T1000 (cell line): ENCODE measurements at places on chromosomes 2 and 18.

GRCh38 chr2:141707486-141707885 lies 423.3 kb downstream of the LRP1B start:
- DNase-seq, result no peak

GRCh38 chr2:164599954-164600589 lies 21.2 kb downstream of the GRB14 start:
- DNase-seq, result no peak

DNA sequence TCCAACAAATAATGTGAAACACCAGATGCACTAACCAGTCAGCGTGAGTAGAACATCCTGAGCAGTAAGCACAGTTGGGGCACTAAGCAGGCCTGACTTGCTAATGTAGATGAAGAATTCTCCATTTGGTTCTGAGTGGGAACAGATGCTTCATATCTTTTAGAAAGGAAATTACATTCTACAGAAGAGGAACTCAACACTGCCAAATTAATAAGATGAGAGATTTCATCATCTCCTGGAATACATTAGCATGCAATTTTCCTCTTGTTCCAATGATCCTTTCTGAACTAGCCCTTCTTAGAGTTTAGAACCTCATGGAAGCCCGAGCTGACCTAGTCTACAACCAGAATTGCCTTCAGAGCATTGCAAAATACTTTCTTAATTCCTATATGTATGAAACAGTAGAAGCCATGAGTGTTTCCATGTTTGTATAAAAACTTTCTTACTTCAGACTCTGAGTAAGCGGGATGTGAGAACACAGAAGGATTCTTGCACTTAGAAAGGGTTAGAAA lies 34.8 kb downstream of the COL5A2 start:
- no peak for DNase-seq

DNA sequence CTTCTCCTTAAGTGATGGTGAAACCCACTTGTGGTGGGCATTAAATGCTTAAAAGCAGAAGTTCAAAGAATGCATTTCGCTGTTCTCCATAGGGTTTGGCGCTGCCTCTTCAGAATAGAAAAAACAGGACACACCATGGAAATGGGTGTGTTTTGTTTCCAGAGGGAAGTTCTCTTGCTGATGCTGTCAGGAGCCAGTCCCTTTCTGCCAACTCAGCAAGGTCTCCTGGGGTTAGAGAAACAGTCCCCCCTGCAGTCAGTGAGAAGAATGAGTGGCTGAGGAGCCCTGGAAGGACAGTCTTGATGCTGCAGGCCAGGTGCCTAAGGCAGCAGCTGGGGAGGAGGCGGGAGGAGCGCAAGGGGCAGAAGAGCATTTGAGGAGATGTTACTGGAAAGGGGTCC lies 37.8 kb upstream of the ASAP2 start:
- DNase-seq, result no peak

GRCh38 chr18:75290737-75291358 lies 80.3 kb downstream of the TSHZ1 start:
- DNase-seq, result no peak

DNA sequence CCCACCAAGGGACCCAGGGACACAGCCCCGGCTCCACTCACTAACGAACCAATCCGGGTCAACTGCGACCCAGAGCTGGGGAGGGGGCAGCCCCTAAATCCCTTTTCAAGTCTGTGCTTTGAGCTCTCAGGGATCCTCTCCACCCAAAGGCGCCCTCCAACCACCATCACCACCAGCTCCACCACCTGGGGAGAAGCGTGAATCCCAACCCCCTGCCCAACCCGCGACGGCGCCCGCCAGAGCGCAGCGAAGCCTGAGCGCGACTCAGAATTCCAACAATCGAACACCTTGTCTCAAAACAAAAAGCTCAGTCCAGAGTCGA lies 497 bp downstream of the DSC3 start:
- DNase-seq, result no peak

DNA sequence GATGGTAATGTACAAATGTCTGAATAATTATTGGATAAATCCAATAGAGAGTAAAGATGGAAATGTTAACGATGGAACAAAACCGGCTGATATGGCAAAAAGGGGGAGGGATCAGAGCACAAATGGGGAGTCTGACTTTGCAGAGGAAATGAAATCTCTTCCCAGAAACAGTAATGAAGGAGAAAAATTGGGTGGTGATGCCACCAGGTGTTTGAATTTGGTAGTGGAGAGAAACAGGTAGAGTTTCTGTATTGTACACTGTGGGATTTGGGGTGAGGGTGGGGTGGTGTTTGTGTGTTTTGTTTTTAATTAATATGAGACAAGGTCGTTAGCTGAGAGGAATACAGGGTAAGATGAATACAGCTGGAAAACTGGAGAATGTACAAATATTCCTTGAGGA lies 20.4 kb upstream of the XDH start:
- DNase-seq, result no peak

- no peak for DNase-seq
These were observed 36.3 kb downstream of the BMP10 start for GRCh38 chr2:68834737-68835376.

- DNase-seq, result no peak
These were observed 195.1 kb downstream of the SEPTIN10 start for GRCh38 chr2:109418716-109419115.

DNA sequence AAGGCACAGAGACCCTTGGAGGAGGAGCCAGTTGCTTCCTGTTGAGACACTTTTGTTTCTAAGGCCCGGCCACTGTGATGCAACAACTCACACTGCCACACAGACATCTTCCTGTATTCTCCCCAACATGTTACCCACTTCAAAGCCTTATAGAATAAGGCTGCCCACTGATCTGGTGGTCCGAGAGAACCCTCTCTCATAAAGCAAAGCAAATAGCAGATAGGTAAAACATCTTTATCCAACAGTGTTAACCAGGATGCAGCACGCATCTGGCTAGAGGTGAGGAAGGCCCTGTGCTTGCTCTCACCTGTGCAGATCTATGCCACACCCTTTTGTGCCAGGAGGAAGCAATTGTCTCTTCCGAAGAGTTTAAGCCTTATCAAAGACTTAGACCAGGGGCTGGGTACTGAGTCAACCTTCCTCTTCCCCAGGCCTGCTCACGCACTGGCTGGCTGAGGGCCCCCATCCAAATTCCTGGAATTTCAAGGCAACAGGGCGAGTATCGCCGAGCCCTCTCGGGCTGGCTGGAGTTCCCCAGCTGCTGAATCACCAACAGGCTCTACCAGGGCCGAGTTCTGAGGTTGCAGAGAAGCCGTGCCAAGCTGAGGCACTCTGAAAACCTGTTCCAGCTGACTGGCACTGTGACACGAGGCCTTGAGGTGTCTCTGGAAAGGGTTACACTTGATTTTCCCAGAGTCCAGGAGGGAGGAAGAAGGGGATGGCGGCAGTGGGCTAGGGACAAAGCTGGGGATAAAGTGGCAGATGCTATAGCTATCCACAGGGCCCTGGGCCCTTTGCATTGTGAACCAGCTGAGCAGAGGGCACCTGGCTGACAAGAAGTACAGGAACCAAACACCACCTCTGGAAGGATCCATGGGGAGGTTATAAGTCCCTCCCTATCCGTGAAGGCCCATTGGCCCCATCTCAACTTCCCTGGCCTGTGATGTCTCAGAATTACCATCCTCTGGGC lies 29.3 kb downstream of the TGFA start:
- no peak for DNase-seq

DNA sequence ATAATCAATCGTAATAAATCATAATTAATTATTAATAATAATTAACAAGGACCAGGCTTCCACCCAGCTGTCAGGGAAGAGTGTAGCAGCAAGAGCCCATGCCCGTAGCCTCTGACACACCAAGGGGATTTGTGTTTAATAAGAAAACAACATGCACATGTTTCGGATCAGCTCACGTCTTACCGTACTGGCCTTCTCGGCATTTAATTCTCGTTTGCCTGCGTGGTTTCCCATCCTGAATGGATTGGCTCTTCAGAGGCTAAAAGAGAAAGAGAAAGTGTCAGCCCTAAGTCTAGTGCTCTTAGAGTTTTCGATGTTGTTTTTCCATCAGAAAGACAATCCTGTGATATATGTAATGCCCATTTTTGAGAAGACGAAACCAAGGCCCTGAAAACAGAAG lies 27.6 kb downstream of the MBP start:
- DNase-seq, result no peak

- DNase-seq, result no peak
These were observed 32.3 kb upstream of the IMPA2 start for GRCh38 chr18:11948852-11949523.

- DNase-seq, result no peak
These were observed 254.4 kb downstream of the ETAA1 start for GRCh38 chr2:67651565-67651964.

GRCh38 chr2:238910751-238911351 lies 63.0 kb downstream of the TWIST2 start:
- no peak for DNase-seq

- no peak for DNase-seq
These were observed 138.9 kb downstream of the PXDN start for GRCh38 chr2:1605102-1606045.

- DNase-seq, result no peak
These were observed 281.9 kb upstream of the CELF4 start for GRCh38 chr18:37847544-37847943.

DNA sequence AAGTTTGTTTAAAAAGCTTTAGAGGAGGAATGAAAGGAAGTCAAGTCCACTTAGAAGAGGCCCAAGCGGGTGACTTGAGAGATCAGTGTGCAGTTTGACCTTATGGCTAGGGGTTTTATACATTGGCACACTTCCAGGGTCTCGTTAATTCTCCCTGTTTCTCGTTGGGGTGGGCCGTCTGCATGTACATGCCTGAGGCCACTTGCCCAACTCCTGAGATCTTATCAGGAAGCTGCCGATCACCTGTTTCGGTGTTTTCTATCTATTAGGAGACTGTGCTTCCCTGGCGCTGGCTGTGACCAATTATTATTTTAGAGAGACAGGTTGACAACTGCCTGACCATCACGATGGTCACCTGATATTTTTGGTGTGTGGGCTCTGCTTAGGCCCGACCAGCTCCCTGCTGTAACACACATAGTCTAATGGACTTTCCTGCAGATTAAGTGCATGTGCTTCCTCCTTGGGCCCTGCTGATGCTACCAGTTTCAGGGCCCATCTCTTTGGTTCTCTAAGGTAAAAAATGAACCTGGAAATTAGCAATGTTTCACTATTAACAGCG lies 31.0 kb upstream of the MSH6 start:
- no peak for DNase-seq

DNA sequence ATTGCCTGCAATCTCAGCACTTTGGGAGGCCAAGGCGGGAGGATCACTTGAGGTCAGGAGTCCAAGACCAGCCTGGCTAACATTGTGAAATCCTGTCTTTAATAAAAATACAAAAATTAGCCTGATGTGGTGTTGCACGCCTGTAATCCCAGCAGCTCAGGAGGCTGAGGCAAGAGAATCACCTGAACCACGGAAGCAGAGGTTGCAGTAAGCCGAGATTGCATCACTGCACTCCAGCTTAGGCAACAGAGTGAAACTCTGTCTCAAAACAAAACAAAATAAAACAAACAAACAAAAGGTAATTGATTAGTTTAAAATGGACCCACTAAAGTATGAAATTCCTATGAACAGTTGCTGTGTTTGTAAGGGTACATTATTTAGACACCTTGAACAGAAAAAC lies 39.8 kb downstream of the CDH7 start:
- DNase-seq, result no peak

- no peak for DNase-seq
These were observed 38.9 kb downstream of the THAP4 start for GRCh38 chr2:241598061-241598460.

- DNase-seq, result no peak
These were observed 73.6 kb downstream of the ST6GAL2 start for GRCh38 chr2:106812383-106812782.

DNA sequence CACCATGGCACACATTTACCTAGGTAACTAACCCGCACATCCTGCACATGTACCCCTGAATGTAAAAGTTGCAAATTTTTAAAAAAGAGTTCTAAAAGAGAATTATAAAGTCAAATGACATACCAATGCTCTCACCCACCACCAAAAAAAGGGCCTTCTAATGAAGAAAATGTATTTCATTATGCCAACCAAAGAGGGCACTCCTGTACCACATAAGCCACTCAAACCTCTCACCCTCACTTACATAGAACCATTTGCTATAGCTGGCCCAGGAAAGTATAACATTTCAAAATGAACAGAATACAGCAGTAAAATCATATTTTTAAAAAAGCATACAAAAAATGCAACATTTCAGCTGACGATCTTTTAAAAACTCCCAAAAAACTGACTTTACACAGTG lies 241.5 kb upstream of the PKDCC start:
- DNase-seq, result no peak

GRCh38 chr2:159788253-159788652 lies 9.8 kb downstream of the CD302 start:
- DNase-seq, result no peak

GRCh38 chr2:118945881-118946280 lies 3.9 kb downstream of the MARCO start:
- DNase-seq, result no peak

DNA sequence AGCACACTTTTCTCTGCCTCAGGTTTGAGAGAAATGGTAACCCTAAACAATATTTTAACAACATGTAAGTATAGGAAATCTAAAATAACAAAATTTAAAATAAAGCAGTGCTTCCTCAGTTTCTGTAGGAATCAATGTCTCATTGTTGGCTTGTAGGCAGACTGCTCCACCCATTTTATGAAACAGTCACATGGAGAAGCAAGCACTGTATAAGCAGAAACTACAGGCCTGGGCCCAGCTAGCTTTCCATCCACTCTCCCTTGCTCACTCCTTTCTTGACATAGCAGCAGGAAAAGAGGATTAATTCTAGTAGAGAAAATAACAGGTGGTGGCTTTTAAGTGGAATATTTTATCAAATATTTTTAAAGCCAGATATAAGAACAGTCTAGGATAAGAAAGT lies 97.2 kb downstream of the PLEKHM3 start:
- DNase-seq, result no peak

GRCh38 chr2:109513749-109514588 lies 99.8 kb downstream of the SEPTIN10 start:
- DNase-seq, result peak; percentile 15

DNA sequence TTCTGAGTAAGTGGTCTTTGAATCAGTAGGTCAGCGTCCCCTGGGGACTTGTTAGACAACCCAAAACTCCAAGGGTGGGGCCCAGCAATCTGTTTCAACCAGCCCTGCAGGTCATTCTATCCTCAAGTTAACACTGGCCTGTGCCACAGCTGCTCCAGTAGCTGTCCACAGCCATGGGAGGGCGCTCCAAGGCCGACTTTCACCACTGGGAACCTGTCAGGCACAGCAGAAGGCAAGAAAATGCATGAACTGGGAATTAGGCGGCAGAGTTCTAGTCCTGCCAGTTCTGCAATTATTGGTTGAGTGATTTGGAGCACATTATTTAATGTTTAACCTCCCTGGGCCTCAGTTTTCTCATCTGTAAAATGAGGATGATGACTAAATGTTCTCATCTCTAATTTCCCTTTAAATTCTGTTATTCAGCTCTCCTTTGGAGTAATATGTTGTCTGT lies 17.4 kb upstream of the MRPL33 start:
- peak; percentile 42 for DNase-seq
